ENCODE measurements at places on chromosomes 6 and 20.

- peak; percentile 78 for DNase-seq
Observed at GRCh38 chr20:36394340-36394965, 88.3 kb downstream of the DLGAP4 start.

- DNase-seq, result no peak
Observed at GRCh38 chr20:52888096-52888495, 84.1 kb upstream of the TSHZ2 start.

DNA sequence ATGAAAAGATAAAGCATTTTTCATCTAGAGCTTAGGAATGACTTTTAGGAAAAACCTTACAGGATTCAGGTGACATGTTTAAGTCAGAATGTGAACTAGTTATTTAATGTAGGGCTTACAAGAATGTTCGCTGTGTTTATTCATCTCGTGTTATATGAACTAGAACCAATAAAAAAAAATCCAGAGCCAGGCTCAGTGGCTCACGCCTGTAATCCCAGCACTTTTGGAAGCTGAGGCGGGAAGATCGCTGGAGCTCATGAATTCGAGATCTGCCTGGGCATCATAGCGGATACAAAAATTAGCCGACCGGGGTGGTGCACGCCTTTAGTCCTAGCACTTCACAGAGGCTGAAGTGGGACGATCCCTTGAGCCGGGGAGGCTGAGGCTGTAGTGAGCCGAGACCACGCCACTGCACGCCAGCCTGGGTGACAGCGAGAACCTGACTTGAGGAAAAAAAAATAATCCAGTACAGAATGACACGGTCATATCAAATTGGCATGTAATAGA, 46.3 kb downstream of the OR2B2 start:
- peak; percentile 70 for DNase-seq

GRCh38 chr6:52675372-52675771, 4.5 kb downstream of the TMEM14A start:
- DNase-seq, result no peak

GRCh38 chr6:76631622-76632021, 559.2 kb upstream of the IMPG1 start:
- DNase-seq, result no peak

GRCh38 chr6:125818225-125818657, 27.5 kb downstream of the NCOA7 start:
- DNase-seq, result no peak

DNA sequence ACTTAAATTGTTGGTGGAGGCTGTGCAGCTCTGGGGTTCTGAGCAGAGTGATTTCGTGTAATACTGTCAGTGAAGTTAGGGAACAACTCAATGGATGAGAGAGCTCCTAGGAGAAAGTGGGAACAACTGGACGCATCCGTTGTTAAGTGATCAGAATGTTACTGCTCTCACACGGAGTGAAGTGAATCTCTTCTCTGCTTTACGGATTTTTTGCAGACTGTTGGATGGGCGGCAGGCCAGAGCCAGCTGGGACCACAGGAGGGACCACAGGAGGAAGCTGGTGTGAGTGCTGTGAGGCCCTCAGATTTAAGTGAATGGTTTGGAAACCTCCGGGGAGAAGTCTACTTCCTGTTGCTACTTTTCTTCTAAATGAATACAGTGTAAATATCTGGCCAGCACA, 23.7 kb upstream of the PPP1R14C start:
- DNase-seq, result no peak

DNA sequence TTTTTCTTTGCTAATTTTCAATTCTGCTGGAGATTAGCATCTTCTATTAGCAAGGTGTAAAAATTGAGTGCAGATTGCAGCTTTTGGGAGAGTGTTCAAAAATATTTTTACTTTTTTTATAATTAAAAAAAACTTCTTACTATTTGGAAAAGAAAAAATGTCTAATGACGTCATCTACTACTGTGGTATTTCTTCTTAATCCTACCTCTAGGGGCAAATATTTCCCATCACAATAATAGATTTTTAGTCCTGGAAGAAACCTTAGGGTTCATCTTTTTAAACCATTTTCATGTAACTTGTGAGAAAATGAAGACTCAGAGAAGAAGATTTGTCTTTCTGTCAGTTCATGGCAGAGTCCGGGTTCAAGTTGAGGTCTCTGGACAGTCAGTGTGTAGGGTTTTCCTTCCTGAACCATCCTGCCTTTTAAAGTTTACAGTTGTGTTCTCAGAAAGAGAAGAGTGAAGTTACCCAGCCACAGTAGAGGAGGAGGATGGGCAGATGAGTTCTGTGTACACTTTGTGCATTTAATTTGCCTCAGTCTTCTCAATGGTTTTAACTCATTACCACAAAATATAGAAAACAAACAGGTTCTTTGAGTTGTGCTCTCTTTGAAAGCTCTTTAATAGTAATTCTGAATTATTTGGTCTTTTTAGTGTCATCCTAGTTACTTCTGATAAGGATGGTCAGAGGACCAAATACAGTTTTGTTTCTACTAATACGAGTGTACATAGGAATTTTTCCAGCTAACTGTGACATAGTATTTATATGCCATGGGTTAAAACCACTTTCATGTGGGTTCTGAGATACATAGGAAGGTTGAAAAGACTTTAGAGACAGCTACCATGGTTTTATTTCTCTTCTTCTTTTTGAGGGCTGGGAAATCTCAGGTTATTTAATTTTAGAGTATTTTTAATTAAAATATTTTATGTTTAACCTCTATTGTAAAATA, 184.7 kb downstream of the CDKAL1 start:
- DNase-seq, result no peak

Data from SK-N-DZ (cell line).